ENCODE measurements at places on chromosomes 16 and 17.
A peak's percentile ranks its signal among the peaks of the same experiment; 100 is the strongest.

GRCh38 chr17:82012640-82013295, 9.9 kb downstream of the CENPX start:
- no peak for DNase-seq

GRCh38 chr16:69338557-69339288, 641 bp downstream of the COG8 start:
- DNase-seq, result no peak

- DNase-seq, result no peak
Measured at GRCh38 chr16:72835086-72835485, 212.8 kb downstream of the ZFHX3 start.

GRCh38 chr17:74361230-74362068, at the start of gene BTBD17:
Gene BTBD17 (minus strand): TSS chr17:74361868. CDS start chr17:74361819, 49 bp downstream.
- no peak for DNase-seq

GRCh38 chr16:80997139-80997798, 9.4 kb downstream of the CMC2 start:
- DNase-seq, result no peak

DNA sequence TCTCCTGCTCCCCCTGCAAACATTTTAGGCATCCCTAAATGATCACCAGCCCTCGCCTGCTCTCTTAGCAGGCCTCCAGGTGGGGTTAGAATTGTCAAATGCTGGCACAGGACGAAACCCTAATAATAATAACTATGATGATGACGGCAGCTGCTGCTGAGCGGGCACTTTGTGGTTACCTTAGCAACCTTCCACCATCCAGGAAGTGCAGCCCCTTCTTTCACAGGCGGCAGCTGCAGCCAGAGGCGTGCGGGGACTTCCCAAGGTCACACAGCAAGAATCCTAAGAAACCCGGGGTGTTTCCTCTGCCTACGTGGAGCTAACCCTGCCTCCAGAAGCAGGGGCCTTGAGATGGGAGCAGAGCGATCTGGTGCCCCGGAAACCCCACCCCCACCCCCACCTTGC, 22.4 kb upstream of the EIF1 start:
- DNase-seq, result peak; percentile 35

- no peak for DNase-seq
Measured at GRCh38 chr16:10180771-10181163, 1.5 kb downstream of the GRIN2A start.

- no peak for DNase-seq
Measured at GRCh38 chr16:1261131-1261892, 5.4 kb downstream of the TPSD1 start.

DNA sequence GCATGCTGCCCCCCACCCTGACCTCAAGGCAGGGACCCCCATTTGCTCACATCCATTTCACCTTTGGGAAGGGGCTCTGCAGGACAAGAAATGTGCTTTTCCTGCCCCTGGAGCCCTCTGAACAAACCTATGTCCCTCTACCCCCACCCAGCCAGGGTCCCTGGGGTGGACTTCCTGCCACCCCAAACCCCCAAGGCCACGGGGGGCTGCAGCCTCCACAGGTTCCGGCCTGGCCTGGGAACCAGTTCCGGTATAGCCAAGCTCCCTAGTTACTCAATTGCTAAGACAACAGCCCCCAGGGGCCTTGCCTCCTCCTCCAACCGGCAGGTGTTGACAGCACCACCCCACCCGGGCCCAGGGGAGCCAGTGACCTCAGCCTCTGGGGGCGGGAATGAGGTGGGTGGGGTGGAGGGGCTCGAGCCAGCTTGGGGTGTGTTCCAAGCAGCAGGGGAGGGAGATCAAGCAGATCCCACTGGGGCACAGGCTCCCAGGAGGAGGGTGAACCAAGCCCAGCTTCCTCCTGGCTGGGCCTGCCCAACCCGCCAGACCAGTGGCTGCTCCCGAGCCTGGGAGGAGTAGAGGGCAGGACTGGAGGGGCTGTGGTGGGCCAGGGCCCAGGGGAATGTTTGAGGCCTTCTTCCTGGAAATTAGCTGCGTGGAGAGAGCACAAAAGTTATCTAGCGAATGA, 6.6 kb downstream of the PNMT start:
- no peak for DNase-seq

- no peak for DNase-seq
Measured at GRCh38 chr17:70879401-70879800, 710.1 kb downstream of the KCNJ2 start.

- no peak for DNase-seq
Measured at GRCh38 chr17:68576137-68576536, 25.0 kb downstream of the FAM20A start.

DNA sequence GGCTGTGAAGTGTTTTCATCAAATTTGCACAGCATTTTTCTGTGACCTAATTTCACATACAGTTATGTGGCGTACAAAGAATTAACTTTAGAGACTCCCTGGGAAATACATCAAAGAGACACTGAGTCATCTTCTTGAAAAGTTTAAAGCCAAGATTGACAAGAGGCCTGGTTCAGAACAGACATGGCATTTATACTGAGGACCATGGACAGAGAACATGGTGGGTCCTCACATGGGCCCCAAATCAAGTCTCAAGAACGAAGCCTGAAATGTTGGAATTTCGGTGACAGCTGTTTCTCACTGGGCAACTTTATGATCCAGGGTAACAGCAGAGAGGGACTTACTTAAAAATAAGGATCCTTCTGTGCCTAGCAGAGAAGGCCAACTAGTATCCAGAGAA, 311.5 kb upstream of the KCNJ16 start:
- no peak for DNase-seq

DNA sequence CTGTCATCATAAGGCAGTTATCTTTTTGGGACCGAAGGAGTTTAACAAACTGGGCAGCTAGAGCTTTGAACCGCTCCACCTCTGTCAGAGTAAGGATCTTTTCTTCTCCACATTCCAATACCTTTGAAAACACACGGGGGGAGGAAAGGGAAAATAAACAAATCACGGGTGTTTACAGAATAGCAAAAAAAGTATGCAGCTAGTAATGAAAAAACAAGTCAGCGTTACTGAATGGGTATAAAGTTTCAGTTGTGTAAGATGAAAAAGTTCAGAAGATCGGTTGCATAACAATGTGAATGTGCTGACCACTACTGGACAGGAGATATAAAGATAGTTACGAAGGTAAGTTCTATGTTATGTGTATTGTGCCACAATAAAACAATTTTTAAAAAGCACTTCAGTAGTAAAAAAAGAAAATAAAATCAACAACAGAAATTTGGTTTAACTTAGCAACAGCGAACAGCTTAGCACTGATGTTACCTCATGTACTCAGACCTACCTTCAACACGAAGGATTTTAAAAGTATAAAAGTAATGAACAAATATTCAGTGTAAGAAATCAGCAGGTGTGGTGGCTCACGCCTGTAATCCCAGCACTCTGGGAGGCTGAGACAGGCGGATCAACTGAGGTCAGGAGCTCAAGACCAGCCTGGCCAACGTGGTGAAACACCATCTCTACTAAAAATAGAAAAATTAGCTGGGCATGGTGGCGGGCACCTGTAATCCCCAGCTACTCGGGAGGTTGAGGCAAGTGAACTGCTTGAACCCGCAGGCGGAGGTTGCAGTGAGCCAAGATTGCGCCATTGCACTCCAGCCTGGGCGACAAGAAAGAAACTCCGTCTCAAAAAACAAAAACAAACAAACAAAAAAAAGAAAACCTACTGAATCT, 34.3 kb downstream of the MARF1 start:
- DNase-seq, result no peak

- no peak for DNase-seq
Measured at GRCh38 chr17:8155996-8156245, 3.7 kb upstream of the PER1 start.
